Esophagus mucosa (tissue), 1 donor: ENCODE measurements at places on chromosomes 1 and 21.

- no peak for ATAC-seq
Measured at GRCh38 chr1:100627936-100628335, 90.0 kb downstream of the GPR88 start.

- ATAC-seq: peak; percentile 33
Measured at GRCh38 chr1:159916242-159917051, 8.9 kb downstream of the TAGLN2 start.

- ATAC-seq: no peak
Measured at GRCh38 chr21:31983120-31983519, 110.3 kb downstream of the HUNK start.

DNA sequence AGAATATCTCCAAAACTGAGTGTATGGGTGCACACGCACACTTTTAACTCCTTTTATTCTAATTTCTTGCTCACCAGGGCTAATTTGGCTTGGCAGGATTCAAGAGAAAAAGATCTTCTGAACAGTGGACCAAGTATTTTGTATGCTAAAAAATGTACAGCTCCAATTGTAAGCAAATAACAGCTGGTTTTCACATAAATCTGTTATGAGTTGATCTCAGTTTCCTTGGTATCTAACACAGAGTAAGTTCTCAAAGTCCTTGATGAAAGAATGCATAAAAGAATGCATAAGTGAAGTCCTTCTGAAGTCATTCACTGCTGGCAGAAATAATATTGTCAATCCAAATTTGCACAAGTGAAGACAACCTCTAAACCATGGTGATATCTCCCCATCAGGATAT, 213.0 kb downstream of the OMA1 start:
- ATAC-seq: no peak

DNA sequence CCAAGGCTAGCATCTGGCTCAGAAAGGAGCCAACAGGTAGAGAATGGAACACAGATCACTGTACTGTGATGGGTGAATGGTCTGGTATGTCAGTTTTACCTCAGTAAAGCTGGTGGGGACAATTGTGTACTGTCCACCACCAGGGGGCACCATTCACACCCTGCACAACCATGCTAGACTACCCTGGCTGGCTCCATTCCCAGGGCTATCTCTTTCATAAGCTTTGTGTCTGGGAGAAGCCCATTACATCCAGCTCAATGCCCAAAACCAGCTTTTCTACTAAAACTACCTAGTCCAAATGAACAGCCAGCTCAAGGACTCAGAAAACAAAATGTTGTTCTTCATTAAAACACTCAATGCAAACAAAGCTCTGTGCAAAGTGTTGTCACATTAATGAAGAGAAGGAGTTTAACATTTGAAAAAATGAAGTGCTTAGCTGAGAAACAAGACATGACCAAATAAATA, 62.0 kb upstream of the RASAL2 start:
- peak; percentile 93 for ATAC-seq

DNA sequence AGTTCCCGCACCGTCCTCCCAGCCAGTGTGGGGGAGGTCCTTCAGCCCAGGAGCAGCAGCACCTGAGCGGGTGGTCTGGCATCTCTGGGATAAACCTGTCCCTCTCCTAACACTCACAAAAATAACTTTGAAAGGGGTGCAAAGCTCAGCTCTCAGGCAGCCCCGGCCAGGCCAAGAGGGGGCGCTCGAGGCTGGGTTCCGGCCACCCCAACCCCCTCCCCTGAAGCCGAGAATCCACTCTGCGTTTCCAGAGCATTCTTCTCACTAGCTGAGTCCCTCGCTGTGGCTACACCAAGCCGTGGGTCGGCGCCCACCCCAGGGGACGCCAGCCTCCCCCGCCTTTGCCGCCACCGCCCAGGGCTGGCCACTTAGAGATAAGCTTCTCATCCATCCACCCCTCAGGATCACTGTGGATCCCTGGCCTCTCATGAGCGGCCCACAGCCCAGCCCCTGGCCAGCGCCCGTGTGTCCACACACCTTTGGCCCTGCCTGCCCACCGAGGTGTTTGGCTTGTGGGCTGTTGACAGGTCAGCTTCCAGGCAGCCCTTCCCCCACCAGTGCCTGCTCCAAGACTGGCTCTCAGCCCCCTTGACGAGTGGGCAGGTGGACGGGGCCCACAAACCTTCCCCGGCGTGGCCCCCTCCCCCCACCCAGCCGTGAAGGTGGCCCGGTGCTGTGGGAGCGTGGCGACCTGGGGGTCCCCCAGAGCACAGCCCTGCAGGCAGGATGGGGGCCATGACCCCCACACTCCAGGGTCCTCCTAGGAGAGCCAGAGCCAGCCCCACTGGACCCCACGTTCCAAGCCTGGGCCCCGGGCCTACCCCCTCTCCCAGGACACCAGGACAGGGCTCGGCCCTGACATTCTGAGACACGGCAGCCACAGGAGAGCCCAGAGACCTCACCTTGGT, 1.9 kb downstream of the FTCD start:
- peak; percentile 7 for ATAC-seq

GRCh38 chr1:110089561-110090275, 19.2 kb upstream of the ALX3 start:
- no peak for ATAC-seq

GRCh38 chr1:44777969-44778635, 2.8 kb downstream of the RPS8 start:
- no peak for ATAC-seq

GRCh38 chr1:50591598-50591997, 168.4 kb upstream of the DMRTA2 start:
- ATAC-seq: no peak

DNA sequence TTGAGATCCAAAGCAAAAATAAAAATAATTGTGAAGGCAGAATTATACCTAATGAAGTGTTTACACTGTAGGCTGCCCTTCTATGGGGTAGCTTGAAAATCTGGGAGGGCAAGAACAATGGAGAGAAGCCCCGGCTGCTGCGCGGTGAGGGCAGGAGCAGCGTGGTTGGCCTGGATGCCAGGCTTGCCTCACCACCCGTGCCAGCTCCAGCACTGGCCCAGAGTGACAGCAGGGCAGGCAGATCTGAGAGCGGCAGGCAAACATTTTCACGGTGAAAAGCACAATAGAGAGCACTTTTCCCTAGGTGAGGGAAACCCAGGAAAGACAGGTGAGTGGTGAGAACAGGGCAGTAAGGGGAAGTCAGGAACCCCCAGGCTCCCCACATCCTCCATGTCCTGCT, 1.4 kb downstream of the PROK1 start:
- no peak for ATAC-seq

GRCh38 chr1:100036718-100037655, 67.2 kb downstream of the SLC35A3 start:
- ATAC-seq: peak; percentile 22

DNA sequence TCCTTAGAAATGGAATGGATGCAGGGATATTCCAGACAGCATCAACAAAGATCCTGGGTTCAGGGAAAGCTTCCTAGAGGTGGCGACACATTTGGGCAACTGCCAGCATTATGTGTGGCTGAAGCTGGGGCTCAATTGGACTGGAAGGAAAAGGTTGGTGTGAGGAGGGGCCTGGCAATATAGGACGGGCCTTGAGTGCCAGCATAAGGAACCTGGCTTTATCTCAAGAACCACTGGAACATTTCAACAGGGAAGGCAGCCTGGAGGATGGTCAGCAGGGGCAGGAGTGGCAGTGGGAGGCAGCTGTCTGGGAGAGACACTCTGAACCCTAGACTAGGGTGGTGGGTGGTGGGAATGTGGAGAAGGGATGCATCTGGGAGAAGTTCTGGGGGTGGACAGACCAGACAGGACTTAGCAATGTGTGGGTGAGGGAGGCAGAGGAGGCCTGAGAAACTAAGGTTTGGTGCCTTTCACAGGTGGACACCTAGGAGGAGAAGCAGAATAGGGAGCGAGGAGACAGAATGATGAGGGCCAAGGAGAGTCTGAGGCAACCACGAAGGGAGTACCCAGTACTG, 3.5 kb downstream of the SH3BGRL3 start:
- no peak for ATAC-seq

- ATAC-seq: no peak
Measured at GRCh38 chr1:38772953-38773352, 86.6 kb downstream of the RRAGC start.

DNA sequence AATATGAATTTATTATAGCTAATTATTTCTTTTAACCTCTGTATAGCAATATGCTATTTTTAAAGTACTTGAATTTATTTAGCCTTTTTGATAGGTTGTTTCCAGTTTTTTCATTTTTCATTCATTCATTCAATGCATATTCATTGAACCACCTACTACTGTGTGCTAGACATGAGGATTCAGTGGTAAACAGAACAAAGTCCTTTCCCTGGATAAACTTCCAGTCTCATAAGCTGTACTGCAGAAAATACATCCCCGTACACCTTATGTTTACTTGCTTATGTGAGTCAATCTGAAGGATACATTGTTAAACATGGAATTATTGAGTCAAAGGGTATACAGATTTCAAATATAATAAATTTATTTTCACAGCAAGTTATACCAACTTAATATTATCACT, 21.9 kb downstream of the AGL start:
- no peak for ATAC-seq

DNA sequence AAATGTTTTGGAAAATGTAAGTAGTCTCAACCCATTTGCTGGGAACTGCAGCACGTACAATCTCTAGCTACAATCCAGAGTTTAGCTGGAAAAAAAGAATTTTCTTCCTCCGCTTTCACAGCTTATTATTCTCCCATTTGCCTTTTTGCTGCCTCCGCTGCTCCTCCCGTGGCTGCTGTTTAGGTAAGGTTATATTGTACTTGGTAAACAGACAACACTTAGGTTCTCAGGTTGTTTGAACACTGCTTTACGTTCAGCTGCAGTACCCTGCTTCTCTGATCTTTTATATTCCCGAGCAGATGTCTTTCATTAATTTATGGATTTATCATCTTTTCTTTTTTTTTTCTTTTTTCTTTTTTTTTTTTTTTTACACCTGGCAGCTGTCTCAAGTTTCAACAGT, 14.3 kb downstream of the PROX1 start:
- ATAC-seq: no peak

- ATAC-seq: no peak
Measured at GRCh38 chr1:42141978-42142377, 11.2 kb upstream of the GUCA2B start.

- no peak for ATAC-seq
Measured at GRCh38 chr1:16241221-16241708, 4.3 kb upstream of the CPLANE2 start.

DNA sequence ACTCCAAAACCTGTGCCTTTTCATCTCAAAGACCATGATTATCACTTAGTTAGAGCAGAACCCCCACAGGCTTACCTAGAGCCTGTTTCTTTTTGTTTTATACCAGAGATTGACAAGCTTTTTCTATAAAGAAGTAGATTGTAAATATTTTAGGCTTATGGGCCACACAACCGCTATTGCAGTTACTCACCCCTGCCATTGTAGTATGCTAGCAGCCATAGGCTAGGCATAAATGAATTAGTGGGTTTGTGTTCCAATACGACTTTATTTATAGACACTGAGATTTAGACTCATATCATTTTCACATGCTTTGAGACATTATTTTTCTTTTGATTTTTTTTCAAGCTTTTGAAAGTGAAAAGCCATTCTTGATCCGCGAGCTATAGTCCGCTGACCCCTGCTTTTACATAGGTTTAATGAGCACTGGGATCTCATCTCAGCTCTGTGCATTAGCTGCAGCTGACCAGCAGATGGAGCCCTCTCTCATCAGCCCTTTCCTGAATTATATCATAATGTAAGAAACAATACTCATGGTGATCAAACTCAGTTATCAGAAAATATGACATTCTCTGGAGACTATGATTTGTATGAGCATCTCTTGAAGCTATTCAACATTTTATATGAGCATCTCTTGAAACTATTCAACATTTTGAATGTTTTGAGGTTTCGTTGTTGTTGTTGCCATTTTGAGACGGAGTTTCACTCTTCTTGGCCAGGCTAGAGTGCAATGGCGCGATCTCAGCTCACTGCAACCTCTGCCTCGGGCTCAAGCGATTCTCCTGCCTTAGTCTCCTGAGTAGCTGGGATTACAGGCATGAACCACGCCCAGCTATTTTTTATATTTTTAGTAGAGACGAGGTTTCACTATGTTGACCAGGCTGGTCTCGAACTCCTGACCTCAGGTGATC, 111.9 kb upstream of the L1TD1 start:
- peak; percentile 67 for ATAC-seq

- no peak for ATAC-seq
Measured at GRCh38 chr1:152109231-152109997, 5.8 kb downstream of the TCHH start.

GRCh38 chr1:163055531-163055930, 13.6 kb upstream of the RGS4 start:
- no peak for ATAC-seq

GRCh38 chr1:39462074-39462473, 29.4 kb upstream of the BMP8A start:
- ATAC-seq: no peak

GRCh38 chr1:208540724-208541123, 296.5 kb upstream of the PLXNA2 start:
- ATAC-seq: no peak

DNA sequence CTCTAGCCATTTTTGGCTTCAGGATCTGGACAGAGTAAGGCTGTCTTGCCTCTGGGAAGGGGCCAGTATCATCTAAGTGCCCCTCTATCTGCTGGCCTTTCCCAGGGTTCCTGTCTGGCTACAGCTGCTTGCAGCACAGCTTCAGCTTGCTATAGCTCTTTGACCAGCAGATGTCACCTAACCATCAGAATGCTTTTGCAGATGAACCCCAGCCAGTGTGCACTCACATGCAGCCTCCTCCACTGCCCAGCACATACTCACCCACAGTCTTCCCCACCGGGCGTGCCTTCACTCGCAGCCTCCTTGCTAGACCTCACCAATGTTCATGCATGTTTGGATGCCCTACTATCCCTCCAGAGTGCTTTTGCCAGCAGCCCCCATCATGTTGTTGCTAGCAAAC, 769.0 kb downstream of the BRINP3 start:
- no peak for ATAC-seq

DNA sequence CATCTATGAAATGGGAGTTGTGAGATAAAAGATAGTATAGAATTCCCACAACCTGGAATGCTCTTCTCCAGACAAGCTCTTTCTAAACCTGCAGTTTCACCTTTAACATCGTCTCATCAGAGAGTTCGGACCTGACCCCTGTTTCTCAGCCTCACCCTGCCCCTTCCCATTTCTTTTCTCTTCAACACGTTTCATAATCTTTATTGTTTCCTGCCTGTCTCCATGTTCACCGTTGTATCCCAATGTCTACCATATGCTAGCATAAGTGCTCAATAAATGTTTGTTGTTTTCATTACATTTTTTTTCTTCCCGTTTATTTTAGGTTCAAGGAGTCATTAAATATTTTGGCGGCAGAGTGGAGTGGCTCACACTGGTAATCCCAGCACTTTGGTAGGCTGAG, 32.4 kb downstream of the SESN2 start:
- no peak for ATAC-seq

GRCh38 chr1:71593523-71593922, 512.7 kb upstream of the ZRANB2 start:
- ATAC-seq: no peak

GRCh38 chr1:233614173-233614742, 352 bp downstream of the KCNK1 start:
- peak; percentile 52 for ATAC-seq
